GM04503 (cell line): ENCODE measurements at places on chromosomes 13 and 19.

GRCh38 chr13:30792285-30793000 lies 57.1 kb downstream of the ALOX5AP start:
- DNase-seq = peak; percentile 72

DNA sequence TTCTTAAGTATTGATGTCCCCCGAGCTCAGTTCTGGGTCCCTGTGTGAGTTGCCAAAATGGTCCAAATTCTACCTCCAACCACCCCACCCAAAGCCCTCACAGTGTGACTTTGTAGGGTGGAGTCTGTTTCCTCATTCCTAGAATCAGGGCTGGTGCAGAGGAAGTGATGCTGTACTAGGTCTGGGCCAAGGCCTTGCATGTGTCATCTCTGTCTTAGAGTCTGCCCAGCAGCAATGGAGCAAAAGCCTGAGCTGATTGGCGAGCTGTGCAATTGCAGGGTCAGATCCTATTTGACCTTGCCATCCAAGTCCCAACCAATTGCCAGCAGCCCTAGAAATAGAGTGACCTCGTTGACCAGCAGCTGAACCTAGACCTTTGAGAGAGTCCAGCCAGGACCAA lies 97.0 kb upstream of the ANKRD10 start:
- DNase-seq = no peak

- peak; percentile 52 for DNase-seq
Observed at GRCh38 chr19:872266-872951, 12.9 kb downstream of the CFD start.

- DNase-seq = no peak
Observed at GRCh38 chr19:44813841-44814470, 5.1 kb downstream of the BCAM start.

DNA sequence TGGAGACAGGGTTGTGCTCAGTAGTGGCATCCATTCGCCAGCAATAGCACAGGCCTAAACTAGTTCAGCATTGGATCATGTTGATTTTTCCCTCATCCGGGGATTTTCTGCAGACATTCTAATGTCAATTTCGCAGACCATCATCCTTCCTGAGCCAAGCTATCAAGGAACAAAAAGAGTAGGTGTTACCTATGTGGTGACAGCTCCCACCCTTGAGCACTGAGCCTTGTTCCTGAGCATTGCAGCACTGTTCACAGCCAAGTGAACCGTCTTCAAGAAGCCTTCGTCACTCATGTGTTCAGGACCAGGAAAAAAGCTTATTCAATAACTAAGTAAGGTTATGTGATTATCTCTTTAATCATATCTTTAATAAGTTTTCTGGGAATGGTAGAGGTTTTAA lies 576.2 kb downstream of the UQCRFS1 start:
- DNase-seq = no peak

DNA sequence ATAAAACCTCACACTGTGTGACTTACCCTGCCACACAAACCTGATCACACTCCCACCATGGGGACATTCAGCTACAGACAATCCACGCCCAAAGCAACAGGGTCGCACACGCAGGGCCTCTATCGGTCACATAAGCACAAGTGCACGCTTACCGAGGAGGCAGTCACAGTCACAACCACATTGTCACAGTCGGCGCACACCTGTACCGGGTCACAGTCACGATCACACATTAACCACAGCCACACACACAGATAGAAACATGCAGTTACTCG lies 579 bp downstream of the ZNF566 start:
- DNase-seq = no peak

- no peak for DNase-seq
Observed at GRCh38 chr13:100549316-100549715, 39.3 kb downstream of the GGACT start.

DNA sequence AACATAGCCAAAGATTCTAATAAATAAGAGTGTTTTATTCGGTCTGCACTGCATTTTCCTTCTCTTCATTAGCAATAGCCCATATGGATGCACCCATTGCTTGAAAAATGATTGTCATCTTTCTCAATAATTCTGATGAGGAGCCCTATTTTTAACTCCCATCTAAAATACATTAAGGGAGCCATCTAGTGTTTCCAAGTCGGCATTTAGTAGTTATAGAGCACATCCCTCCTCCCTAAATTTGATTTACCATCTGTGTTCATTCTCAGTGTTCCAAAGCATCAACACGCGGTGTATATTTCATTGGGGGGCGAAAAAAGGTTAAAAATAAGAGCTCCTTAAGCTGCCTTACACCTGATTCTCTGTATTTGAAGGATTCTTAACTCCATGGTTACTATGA lies 119.2 kb upstream of the IPO5 start:
- DNase-seq = no peak

GRCh38 chr19:40739871-40740703 lies 10.2 kb downstream of the ACTMAP start:
- DNase-seq = no peak

DNA sequence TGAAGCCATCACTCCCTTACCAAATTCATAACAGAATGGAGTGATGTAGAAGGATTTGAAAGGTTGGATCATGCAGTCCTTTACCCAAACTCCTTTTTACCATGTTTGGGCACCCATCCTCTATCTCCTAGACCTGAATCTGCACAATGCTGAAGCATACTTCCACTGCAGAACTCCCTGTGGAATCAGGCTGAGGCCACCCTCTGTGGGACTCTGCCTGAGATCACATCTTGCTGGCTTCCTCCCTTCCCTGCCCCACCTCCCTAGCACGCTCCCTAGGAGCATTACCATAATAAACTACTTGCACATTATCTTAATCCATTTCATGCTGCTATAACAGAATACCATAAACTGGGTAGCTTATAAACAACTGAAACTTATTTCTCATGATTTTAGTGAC lies 68.4 kb upstream of the VSTM2B start:
- no peak for DNase-seq

DNA sequence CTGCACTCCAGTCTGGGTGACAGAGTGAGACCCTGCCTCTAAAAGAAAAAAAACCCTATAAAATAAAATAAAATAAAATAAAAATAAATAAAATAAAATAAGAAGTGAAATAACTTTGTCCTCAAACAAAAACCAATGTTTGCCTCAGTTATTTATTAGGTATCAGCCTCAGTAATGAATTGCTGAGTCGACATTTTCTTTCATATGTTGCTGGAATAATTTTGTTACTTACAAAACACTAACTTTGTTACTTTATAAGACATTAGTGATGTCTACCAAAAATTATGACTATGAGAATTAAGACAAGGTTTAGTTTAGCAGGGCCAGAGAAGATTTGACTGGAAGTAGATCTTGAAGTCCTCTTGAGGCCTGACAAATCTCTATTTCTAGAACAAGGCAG lies 2074.5 kb upstream of the PCDH20 start:
- DNase-seq = no peak

GRCh38 chr19:17944301-17944700 lies 11.5 kb downstream of the CCDC124 start:
- DNase-seq = peak; percentile 49

GRCh38 chr13:112893207-112893569 lies 75.8 kb upstream of the MCF2L start:
- DNase-seq = no peak

DNA sequence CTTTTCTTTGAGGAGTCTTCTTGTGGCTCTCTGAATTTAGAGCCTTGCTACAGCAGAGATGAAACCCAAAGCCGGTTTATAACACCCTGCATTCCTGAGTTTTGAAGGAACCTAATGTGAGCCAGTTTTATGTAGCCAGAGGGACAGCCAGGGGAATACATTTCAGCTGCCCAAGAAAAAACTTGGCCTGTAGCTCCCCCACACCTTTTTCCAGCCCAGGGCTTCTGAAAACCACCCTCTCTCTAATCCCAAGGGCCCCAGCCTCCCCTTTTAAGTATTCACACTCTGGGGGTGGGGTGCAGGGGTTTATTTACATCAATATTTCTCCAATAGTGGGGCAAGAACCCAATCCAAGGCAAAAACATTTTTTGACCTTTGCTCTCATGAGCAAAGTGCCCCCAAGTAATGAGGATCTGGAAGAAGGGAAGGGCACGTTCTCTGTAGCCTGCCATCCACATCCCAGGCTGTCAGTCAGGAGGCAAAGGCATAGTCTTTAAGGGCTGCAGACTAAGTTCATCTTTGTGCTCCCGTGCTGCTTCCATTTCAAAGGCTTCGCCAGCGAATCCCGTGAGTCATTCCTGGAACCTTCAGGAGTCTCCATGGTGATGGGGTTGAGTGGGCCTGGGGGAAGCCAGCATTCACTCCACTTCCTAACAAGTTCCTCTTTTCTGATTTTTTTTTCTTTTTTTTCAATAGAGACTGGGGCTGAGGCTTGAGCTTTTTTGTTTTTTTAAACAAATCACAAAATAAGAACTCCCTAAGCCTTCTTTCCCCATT lies 33.2 kb upstream of the MEDAG start:
- peak; percentile 63 for DNase-seq

DNA sequence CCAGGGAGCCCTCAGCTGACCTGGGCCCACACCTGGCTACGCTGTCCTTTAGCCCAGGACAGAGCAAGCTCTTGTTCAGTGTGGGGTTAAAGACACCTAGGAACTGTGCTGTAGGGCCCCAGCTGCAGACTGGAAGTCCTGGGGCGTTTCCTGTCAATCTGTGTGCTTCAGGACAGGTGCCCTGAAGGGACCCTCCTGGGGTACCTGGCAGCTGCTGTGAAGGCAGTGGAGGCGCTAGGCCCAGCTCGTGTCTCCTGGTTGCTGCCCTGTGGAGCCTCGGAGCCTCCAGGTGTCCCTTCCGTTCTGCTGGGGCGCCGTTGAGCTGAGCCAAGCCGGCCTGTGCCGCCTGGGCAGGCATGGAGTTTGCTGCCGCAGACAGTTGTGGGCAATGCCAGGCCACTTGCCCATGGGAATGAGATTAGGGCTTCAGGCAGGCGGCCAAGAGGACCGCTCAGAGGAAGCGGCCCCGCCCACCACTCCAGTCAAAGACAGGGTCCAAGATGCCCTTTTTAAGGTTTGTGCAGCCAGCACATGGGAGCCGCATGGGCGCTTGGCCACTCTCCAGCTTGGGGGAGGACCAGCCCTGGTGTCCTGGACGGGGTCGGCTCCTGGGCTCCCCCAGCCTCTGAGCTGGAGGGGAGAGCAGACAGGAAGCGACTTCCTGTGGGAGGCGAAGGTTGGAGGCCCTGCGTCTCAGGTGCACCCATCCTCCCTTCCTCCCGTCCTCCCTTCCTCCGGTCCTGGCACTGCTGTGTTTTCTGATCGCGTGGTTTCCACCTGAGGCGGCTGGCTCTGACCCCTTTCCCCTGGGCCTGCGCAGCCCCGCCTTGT lies 4.0 kb downstream of the PTBP1 start:
- DNase-seq = no peak
